RWPE1 (cell line): ENCODE measurements at places on chromosomes 7 and 10.

DNA sequence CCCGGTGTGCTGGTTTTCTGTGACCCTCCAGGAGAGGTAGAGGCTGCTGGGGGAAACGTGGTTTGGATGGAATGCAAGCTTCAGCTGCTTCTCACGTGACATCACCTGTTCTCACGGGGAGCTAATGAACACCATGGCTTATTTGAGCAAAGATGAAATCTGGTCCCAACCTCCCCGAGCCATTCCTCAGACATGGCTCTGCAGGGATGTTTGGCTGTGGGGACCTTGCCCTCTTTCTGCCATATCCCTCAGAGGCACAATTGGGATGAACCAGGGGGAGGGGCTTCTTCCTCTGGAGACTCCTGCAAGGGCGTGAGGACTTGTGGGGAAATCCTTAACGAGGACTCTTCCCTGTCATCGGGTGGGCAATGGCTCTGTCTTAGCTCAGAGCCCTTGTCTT, 236.8 kb downstream of the TCERG1L start:
- DNase-seq = no peak

GRCh38 chr7:126166645-126167044, 1086.1 kb downstream of the GRM8 start:
- DNase-seq = no peak

GRCh38 chr7:13411151-13411550, 578.3 kb downstream of the ETV1 start:
- DNase-seq = no peak

DNA sequence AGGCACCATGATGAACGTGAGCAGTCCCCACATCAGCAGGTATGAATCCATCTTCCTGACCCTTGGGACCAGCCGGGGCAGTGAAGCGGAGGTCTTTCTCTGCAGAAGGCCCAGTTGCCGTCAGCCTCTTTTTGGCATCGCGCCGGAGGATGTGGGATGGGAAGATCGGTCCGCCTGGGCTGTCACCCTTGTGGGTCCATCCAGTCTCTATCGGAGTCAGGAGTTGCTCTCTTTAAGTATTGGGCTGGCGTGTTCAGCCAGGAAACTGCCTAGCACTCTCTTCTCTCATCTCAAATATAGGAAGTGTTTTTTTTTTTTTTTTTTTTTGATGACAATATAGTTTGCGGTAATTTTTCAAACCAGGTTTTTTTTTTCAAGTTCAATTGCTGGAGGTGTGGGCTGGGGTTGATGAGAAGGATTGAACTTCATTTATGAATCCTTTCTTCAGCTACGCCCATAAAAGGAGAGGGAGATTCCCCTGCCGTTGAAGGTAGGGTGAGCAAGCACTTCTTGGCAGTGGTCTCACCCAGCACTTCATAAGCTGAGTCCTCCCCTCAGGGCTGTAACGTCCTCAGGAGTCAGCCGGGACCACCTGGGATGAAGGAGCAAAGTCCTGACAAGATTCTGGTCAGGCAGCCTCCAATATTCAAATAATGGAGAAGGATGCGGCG, at the start of gene IL2RA:
Gene IL2RA (minus strand): TSS at position 267 of the 671 bp plus-strand sequence. CDS start 216 bp downstream, at position 51.
- no peak for DNase-seq

GRCh38 chr7:107931740-107932515, 40.9 kb downstream of the DLD start:
- DNase-seq = no peak

DNA sequence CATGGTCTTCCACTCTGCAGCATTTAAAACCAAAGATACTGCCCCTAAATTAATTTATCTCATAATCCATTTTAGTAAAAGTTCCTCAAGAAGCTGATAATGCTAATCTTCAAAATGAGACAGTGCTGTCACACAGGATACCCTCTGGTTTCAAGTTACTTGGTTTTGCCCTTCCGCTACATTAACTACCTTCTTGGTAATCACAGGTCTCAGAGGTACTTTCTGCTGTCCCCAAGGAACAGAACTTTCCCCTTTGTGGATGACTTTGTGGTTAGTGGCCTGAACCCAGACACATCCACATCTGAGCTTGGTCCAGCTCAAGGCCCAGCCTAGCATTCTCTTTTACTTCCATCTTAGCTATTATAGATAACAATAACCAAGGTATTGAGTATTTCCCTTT, 88.8 kb upstream of the TMEM26 start:
- no peak for DNase-seq

GRCh38 chr10:28595613-28596012, 62.7 kb downstream of the WAC start:
- DNase-seq = no peak
